ENCODE measurements at places on chromosomes 5 and 9. TPM values are rescaled to one million over a fixed set of nuclear protein-coding genes. Genes with fewer than 3 reads are reported as not detected.

The ZCCHC9 gene
- total RNA-seq = 31.5 TPM

The WHRN gene
- total RNA-seq = 12.8 TPM

The ANGPTL2 gene
- not detected for total RNA-seq

The ANP32B gene
- 245 TPM for total RNA-seq

The SLC4A9 gene
- not detected for total RNA-seq

The DYNC2I2 gene
- total RNA-seq = 31.7 TPM

The ARHGEF39 gene
- total RNA-seq = 5.1 TPM

The ELL2 gene
- total RNA-seq = 144 TPM

The MARCOL gene
- not detected for total RNA-seq

DNA sequence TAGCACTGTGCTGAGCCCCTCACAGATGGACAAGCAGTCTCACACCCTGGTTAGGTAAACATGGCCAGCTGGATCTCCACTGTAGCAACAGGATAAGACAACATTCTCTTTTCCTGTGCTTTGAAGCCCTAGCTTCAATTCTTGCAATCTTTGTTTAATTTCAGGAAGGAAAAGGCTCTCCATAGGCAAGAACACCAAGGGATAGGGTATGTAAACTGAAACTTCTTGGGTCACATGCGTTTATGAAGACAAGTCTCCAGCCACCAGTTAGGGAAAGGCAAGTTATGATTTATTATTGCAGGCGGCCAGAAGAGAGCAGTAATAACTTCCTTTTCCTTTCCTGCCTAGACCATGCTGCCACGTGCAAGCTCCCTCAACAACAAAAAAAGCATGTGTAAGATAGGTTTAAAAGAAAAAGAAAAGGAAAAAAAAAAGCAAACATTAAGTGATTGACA, 50.1 kb upstream of the POU5F2 start:
- DNase-seq = no peak
- no peaks in the 10 kb centered on the region for H3K27me3 ChIP-seq
- H3K36me3 ChIP-seq = peaks cover 9% of the 10 kb centered on the region
- no peak overlapping the region for H3K4me3 ChIP-seq
- H3K4me1 ChIP-seq = peaks cover 5% of the 10 kb centered on the region

GRCh38 chr5:83394190-83394589, 77.4 kb upstream of the VCAN start:
- H3K27ac ChIP-seq = no peak overlapping the region
- no peaks in the 10 kb centered on the region for H3K27me3 ChIP-seq
- H3K4me3 ChIP-seq = no peak overlapping the region

- no peak for DNase-seq
- peaks cover 31% of the 10 kb centered on the region for H3K4me1 ChIP-seq
- H3K27me3 ChIP-seq = no peaks in the 10 kb centered on the region
- H3K36me3 ChIP-seq = peaks cover 47% of the 10 kb centered on the region
- H3K27ac ChIP-seq = peak overlapping the region; percentile 17
These were observed 43.6 kb downstream of the ERGIC1 start for GRCh38 chr5:172877466-172878260.

- no peak overlapping the region for H3K4me3 ChIP-seq
- H3K4me1 ChIP-seq = no peaks in the 10 kb centered on the region
- no peak for DNase-seq
These were observed 191.2 kb downstream of the TRPM6 start for GRCh38 chr9:74696520-74696919.

- H3K36me3 ChIP-seq = peaks cover 6% of the 10 kb centered on the region
- no peak overlapping the region for H3K4me3 ChIP-seq
- peaks cover 26% of the 10 kb centered on the region for H3K4me1 ChIP-seq
- H3K27ac ChIP-seq = peak overlapping the region; percentile 13
These were observed 15.7 kb downstream of the PTPN3 start for GRCh38 chr9:109482391-109482916.

DNA sequence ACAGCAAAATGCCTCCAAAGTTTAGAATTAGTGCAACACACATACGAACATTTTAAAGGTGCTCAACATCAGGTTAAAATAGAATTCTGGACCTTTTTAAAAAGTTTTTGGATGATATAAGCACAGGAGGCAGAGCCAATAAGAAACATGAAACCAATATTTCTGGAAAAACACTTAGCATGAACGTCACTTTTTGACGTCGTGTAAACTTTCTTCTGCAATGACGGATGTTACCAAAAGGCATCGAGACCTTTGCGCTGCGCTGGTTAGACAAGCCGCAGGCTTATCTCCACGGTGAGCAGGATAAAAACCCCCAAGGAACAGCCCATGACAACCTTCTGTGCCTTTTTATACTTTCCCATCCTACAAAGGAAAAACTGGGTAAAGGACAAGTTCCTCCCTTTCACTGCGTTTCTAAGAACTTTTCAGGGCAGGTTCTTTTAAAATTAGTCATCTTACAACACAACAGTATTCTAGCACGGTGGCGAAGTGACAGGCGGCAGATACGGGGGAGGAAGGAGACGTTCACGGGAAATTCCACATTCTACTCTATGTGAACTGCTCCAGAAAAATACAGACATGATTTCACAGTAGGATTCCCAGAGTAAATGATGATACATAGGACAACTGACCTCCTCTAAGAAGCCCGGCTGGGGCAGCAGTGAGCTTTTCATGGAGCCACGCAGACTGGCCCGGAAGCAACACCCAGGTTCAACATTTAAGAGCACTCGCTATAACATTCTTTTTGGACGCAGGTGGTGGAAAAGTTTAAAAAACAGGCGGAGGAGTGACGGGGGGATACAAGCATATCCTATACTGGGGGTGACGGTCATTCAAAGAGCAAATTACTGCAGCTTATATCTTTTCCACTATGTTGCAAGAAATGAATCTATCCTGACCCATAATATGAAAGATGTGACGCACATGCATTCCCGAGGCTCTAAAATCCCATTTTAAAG, 52.4 kb downstream of the USP20 start:
- H3K27ac ChIP-seq = no peak overlapping the region
- H3K36me3 ChIP-seq = peaks cover 21% of the 10 kb centered on the region

DNA sequence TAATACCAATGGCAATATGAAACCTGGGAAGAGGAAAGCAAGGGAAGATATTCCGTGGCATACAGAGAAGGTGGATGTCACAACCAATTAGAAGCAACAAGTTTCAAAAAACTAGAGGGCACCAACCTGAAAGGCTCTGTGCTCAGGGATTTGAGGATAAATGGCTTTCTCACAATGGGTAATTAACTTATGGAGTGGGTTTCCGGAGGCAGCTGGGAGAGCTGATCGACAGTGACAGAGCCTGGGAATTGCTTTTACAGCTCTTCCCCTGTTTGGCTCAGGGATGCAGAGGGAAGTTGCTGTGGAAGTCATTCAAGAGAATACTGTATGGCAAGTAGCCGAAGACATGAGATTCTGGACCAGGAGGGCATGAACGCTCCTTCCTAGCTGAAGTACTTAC, 237.0 kb downstream of the KIF4B start:
- H3K36me3 ChIP-seq = no peaks in the 10 kb centered on the region
- H3K27ac ChIP-seq = no peak overlapping the region
- H3K27me3 ChIP-seq = no peaks in the 10 kb centered on the region
- H3K4me3 ChIP-seq = no peak overlapping the region

- DNase-seq = no peak
- H3K4me3 ChIP-seq = no peak overlapping the region
- no peaks in the 10 kb centered on the region for H3K27me3 ChIP-seq
- no peak overlapping the region for H3K27ac ChIP-seq
These were observed 140.4 kb upstream of the EGFLAM start for GRCh38 chr5:38117784-38118479.

GRCh38 chr9:22050924-22051323, 41.8 kb upstream of the CDKN2B start:
- H3K27ac ChIP-seq = no peak overlapping the region
- no peaks in the 10 kb centered on the region for H3K4me1 ChIP-seq
- DNase-seq = no peak
- no peak overlapping the region for H3K4me3 ChIP-seq

DNA sequence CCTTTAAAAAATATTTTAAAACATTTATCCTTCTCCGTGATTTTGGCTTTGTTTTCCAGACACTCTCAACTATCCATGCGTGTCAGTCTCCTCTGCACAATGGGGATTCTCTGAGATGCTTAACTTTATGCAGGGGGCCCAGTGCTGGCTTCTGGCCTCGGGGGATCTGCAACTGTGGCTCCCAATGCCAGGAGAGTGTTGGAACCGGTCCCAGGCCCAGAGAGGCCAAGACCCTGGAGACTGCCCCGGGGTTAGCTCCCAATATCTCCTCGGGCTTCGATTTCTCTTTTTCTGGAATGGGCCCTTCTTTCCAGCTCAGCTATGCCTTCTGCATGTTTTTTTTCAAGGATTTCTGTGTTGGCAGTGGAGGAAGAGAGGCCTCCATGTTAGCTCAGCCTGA, 20.1 kb upstream of the SARDH start:
- H3K36me3 ChIP-seq = peaks cover 12% of the 10 kb centered on the region
- no peak overlapping the region for H3K4me3 ChIP-seq
- H3K27me3 ChIP-seq = no peaks in the 10 kb centered on the region
- no peak for DNase-seq
- H3K27ac ChIP-seq = no peak overlapping the region

DNA sequence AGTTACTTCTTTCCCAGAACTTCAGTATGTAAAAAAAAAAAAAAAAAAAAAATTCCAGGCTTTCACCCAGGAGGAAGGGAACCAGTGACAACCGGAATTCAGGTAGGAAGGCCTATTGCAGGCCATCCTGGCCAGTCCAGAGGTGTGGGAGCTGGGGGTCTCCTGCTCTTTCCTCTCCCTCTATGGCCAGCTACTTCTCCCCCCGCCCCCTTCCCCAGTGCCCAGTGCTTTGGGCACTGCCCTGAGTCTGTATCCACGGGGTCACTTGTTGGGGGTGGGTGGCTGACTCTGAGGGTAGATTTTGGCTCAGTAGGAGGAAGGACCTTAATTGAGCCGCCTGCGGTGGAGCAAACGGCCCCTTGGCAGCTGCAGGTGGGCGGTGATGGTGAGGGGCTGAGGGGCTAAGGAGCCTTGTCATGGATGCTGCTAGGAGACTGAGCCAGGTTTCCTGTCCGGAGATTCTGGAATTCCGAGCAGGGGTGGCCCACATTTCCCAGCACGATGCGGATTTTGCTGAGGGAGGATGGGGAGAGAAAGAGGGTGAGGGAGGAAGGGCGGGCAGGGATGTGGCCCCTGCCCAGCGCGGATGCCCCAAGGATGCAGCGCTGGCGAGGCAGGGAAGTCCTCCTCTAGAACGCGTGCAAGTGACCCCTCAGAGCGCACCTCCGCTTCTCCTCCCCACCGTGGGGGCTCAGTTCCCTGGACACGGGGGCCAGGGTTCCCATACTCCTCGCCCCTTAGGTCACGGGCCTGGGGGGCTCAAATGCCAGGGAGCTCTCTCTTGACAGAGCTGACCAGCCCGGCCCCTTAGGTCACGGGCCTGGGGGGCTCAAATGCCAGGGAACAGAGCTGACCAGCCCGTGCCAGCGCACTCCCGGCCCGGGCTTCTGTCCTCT, 1.2 kb upstream of the PHF2 start:
- H3K27me3 ChIP-seq = no peaks in the 10 kb centered on the region
- H3K36me3 ChIP-seq = no peaks in the 10 kb centered on the region
- peak overlapping the region; percentile 82 for H3K4me3 ChIP-seq
- peak overlapping the region; percentile 93 for H3K27ac ChIP-seq
- no peak for DNase-seq
- peaks cover 12% of the 10 kb centered on the region for H3K4me1 ChIP-seq

DNA sequence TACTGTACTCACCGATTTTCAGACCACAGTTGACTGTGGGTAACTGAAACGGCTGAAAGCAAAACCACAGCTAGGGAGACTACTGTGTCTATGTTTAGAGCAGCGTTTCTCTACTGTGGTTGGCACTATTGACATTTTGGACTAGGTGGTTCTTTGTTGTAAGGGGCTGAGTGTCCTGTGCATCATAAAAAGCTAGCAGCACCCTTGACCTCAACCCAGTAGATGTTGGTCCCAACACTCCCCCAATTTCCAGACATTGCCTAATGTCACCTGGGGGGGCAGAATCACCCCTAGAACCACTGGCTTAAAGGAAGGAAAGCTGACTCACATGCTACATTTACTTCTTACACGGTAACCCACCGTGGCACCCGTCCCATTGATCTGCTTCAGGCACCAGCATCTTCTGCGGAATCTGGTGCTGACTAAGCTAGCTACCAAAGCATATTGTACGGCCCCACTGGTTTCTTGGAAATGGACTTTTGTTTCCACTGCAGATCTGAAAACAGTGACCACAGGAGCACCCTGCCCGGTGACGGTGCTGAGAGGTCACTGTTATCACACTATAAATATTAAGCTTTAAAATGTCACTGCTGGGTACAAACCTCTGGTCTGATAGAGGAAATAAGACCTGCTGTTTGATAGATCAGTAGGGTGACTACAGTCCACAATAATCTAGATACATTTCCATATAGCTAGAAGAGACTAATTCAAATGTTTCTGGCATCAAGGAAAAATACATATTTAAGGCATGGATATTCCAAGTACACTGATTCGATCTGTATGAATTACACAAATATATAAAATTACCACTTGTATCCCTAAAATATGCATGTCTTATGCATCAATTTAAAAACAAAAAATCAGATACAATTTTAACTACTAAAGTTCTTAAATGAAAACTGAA, 151.4 kb downstream of the HSD17B3 start:
- DNase-seq = no peak
- no peaks in the 10 kb centered on the region for H3K36me3 ChIP-seq
- no peak overlapping the region for H3K27ac ChIP-seq
- H3K4me1 ChIP-seq = no peaks in the 10 kb centered on the region
- no peak overlapping the region for H3K4me3 ChIP-seq
- H3K27me3 ChIP-seq = peaks cover 17% of the 10 kb centered on the region

DNA sequence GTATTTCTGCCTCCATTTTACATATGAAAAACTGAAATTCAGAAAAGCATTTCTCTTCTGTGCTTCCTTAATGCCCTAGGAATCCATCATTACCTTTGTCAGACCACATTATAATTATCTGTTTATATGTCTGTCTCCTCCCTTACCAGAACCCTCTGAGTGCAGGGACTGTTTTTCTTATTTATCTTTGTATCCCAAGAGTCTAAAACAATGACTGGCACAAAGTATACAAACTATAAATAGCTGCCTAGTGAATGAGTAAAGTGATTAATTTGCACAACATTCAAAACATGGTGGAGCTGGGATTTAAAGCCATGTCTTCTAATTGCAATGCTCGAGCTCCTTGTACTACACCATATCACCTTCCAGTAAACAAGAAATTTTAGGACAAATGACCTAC, 49.3 kb upstream of the HK3 start:
- H3K4me1 ChIP-seq = no peaks in the 10 kb centered on the region
- DNase-seq = no peak
- peaks cover 95% of the 10 kb centered on the region for H3K36me3 ChIP-seq
- peak overlapping the region; percentile 15 for H3K27ac ChIP-seq
- no peaks in the 10 kb centered on the region for H3K27me3 ChIP-seq

DNA sequence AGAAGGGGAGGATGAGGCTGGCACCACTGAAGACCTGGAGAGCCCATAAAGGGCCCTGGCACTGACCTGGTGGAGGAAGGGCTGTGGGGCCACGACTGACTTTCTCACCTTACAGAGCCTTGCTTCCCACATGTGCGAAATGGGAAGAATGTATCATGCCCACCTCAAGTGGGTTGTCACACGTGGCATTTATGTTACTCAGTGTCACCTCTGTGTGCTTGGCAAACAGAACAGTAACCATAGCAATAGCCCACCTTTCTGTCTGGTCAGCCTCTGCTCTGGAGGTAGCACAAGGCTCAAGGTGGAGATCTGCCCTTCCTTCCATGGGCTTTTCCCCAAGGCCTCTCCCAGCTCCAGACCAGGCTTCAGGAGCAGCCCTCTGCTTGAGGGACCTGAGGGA, 16.7 kb downstream of the TCF7 start:
- no peak overlapping the region for H3K27ac ChIP-seq
- H3K4me1 ChIP-seq = peaks cover 3% of the 10 kb centered on the region
- DNase-seq = no peak
- no peaks in the 10 kb centered on the region for H3K27me3 ChIP-seq

Measured in MCF 10A (cell line).